ENCODE measurements at places on chromosomes 11 and 22. TPM values are rescaled to one million over a fixed set of nuclear protein-coding genes. Genes with fewer than 3 reads are reported as not detected.

GRCh38 chr11:78838417-78838816 is 263.8 kb upstream of the NARS2 start:
- no peak for DNase-seq

- no peak for DNase-seq
Observed at GRCh38 chr11:18312663-18313420, 9.1 kb downstream of the HPS5 start.

GRCh38 chr22:42145175-42145574 is 14.6 kb upstream of the CYP2D6 start:
- DNase-seq: no peak

GRCh38 chr11:11117730-11118129 is 235.3 kb downstream of the CSNK2A3 start:
- no peak for DNase-seq

GRCh38 chr11:72141066-72141465 is 5.5 kb downstream of the FOLR3 start:
- no peak for DNase-seq

- DNase-seq: no peak
Observed at GRCh38 chr22:32697331-32697995, 104.0 kb upstream of the TIMP3 start.

DNA sequence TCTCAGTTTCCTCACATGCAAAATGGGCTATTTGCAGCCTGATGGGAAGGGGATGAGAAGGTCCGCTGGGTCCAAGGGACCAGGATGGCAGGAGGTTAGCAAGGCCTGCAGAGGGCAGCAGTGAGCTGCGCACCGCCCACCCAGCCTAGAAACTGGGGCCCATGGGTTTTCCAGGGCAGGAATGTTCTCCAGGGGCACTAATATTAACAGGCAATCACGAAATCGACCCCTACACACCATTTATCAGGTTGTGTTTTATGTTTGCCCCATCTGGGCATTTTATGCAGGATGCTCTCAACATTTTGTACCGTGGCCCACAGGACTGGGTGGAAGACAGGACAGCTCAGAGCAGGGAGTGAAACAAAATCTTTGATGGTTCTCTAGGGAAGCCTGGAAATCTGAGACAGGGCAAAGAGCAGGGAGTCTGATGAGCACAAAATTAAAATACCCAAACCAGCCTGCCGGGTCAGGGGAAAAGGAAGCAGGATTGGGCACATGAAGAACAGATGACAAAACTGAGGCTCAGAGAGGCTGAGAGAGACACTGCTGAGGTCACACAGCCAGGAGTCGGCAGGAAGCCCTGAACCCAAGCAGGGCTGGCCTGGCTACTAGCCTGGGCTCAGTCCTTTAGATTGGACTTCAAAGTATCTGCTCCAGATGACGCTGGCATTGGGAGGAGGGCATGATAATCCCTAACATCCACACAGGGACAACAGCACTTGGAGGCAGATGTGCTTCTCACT is 1.6 kb upstream of the BCR start:
- peak; percentile 90 for DNase-seq

DNA sequence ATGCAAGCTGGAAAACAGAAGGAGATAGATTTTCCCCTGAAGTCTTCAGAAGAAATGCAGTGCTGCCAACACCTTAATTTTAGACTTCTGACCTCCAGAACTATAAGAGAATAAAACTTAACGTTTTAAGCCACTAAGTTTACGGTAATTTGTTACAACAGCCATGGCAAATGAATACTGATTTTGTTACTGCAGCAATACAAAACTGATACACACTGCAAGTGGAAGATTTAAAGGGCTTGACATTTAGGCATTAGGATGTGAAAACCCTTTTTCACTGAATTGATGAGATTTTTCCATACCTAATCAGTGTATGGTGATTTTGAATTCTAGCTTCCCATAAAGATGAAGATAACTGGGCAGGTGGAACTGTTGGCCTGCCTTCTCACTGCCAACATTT is 22.1 kb upstream of the LMO2 start:
- no peak for DNase-seq

DNA sequence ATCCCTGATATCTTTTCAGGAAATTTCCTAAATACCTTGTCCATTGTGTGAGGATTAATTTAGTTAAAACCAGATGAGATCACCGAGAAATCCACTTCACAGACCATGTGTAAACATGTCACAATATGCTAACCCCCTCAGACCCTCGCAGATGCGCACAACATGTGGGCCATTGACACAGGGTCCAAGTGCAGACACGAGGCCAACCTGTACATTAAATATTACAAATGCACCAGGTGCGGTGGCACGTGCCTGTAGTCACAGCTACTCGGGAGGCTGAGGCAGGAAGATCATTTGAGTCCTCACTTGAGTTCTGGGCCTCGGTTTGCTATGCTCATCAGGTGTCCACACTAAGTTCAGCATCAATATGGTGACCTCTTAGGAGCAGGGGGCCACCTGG is 9.9 kb upstream of the TMPRSS4 start:
- DNase-seq: peak; percentile 46

GRCh38 chr22:27309697-27310096 is 491.9 kb downstream of the MN1 start:
- no peak for DNase-seq

GRCh38 chr22:42708417-42708816 is 12.3 kb downstream of the A4GALT start:
- no peak for DNase-seq

DNA sequence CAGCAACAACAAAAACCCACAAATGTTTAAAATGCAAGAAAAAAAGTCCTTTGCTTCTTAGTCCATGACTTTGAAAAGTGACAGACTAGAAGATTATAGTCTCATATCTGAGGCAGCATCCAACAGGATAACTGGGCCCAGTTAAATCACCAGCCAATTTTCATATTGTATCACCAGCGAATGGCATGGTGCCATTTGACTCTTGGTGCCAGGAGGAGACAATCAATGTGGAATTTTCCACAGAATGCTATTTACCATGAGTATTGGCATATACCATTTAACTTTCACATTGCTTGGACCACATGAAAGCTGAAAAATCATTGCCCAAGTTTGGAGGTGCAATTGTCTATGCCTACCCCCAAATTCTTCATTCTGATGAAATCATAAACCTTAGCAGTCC is 255.5 kb downstream of the TENM4 start:
- DNase-seq: no peak

DNA sequence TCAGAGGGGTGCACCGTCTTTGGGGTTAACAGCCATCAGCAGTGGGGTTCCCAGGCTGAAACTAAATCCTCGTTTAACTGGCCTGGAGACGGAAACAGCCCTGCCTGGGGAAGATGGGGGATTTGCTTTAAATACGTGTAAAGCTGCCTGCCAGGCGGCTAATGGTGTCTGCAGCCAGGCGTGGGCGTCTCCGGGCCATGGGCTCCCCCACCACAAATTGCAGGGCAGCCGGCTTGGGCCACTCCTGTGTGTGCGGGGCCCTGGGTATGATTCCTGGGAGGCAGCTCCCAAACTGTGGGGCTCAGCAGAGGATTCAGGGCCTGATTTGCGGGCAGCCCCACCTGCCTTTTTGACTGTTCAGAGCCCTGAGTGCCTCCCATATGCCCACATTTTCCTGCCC is 110.5 kb downstream of the KCNQ1 start:
- peak; percentile 74 for DNase-seq

- peak; percentile 38 for DNase-seq
Observed at GRCh38 chr11:120034176-120034875, 103.6 kb downstream of the TRIM29 start.

- DNase-seq: peak; percentile 88
Observed at GRCh38 chr11:59754859-59755700, at the start of gene STX3. Gene STX3, plus strand, starts transcription at chr11:59755376. Its CDS starts 230 bp downstream, at chr11:59755606.

GRCh38 chr22:42388130-42388797 is 43.9 kb downstream of the NFAM1 start:
- no peak for DNase-seq

GRCh38 chr11:114362326-114362725 is 38.0 kb downstream of the C11orf71 start:
- DNase-seq: no peak

- no peak for DNase-seq
Observed at GRCh38 chr11:124896071-124896750, 1.5 kb downstream of the ROBO4 start.

DNA sequence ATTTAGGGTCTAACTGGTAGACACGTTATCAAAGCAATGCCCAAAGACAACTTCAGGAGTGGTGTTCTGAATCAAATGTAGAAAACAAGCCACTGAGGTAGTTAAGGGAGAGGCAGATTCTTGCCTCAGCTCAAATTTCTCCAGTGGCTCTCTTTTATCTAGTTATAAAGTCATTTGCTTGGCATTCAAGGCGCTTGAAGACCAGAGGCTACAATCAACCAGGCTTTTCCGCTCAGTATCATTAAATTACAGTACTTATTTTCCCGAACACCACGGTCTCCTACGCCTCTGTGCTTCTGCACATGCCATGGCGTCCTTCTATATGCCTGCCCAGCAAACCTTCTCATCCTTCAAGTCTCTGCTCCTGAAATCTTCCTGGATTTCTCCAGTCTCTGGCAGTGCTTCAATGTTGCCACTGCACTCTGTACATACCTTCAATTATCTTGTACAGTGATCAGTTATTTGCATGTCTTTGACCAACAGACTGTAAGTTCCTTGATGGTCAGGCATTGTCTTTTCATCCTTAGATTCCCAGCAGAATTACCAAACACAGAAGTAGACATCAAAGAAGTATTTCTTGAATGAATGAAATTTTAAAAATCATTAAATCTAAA is 1.4 kb downstream of the POGLUT3 start:
- no peak for DNase-seq

GRCh38 chr22:29040385-29041275 is 21.0 kb downstream of the C22orf31 start:
- no peak for DNase-seq

DNA sequence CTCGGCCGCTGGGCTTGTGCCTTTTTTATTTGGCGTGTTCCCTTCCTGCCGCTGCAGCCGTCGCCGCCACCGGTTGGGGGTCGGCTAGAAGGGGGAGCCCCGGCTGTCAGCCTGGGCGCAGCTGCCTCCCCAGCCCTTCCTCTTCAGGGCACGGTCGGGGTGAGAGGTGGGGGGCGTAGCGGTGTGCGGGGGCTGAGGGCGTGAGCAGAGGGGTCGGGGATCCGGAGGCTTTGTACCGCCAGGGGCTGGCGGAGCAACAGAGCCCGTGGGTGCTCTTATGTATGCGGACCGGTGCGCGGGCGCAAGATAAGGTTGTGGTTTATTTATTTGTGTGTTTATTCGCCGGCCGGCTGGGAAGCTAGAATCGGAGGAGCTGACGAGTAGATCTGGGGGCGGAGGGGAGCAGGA is 477 bp downstream of the ZBTB16 start:
- peak; percentile 85 for DNase-seq

GRCh38 chr22:38923463-38924346 is 33.7 kb upstream of the APOBEC3A start:
- DNase-seq: peak; percentile 92

- DNase-seq: peak; percentile 82
Observed at GRCh38 chr11:105609832-105610781, at the start of gene GRIA4. Gene GRIA4, plus strand, starts transcription at chr11:105610073. Its CDS starts 925 bp downstream, at chr11:105610998.

- DNase-seq: no peak
Observed at GRCh38 chr11:4466871-4467442, 15.5 kb upstream of the OR52K1 start.

DNA sequence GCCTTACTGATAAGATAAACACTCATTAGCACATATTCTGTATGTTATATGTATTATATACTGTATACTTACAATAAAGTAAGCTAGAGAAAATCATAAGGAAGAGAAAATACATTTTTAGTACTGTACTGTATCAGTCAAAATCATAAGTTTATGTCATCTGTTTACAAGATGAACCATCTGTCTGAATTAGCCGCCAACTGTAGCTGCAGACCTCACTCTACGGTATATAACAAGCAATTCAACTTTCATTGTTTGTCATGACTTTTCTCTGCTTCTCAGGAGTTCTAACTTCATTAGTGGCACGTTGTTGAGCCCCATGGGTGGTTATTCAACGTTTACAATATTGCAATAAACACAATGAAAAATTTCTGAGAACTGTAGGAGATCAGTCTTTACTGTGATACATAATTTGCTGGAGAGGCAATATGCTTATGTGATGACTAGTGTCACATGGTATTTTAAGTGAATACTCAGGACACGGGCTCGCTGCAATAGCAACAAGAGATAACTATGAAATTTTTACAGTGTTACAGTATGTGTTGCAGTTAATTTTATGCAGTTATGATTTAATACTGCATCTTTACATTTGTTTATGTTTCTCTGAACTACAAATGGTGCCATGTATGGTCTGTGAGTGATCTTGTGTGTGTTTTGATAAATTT is 132.2 kb upstream of the CTSC start:
- no peak for DNase-seq

- DNase-seq: no peak
Observed at GRCh38 chr11:86636275-86636674, 36.1 kb downstream of the ME3 start.

DNA sequence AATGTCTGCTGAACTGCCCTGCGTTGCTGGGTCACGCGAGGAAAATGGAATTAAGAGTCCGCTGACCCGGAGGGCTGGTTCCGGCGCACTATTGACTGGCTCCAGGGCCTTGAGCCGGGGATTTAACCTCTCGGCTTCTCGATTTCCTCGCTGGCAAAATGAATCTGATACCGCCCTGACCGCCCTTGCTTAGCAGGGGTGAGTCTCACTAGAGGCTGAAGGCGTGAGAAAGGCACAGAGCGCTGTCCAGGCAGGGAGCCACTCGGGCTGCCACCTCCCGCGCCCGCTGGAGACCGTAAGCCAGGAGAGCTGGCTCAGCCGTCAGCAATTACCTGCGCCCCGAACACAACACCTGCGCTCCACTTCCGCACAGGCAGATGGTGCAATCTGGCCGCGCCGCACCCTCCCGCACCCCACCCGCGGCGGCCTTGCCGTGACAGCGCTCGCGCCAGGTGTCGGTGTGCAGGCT is 65.6 kb downstream of the BUD13 start:
- DNase-seq: peak; percentile 70

GRCh38 chr11:95078526-95078925 is 11.1 kb upstream of the ENDOD1 start:
- no peak for DNase-seq

DNA sequence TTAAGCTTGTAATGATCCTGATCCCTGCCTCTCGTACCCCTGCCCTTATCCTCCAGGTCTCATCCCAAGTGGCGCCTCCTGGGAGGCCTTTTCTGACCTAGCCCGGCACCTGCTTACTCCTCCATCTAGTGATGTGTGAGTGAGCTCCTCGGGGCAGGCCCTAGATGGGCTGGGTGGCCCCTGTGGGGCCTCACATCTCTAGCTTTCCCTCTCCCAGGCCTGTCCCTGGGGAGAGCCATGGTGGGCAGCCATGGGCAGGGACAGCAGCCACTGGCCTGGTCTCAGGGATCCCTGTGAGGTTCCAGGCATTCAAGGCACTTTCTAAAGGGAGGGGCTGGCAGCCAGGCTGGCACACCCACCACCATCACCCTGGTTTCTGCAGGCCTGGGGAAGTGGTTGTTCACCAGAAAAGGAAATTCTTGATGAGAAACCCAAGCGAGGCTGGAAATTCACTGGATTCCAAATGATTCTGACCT is 27.9 kb downstream of the GNAZ start:
- no peak for DNase-seq

GRCh38 chr11:45155627-45156180 is 9.3 kb downstream of the PRDM11 start:
- DNase-seq: no peak

PAMR1 gene
- total RNA-seq: 15.2 TPM

KLHL35 gene
- 0.67 TPM for total RNA-seq

PSMA1 gene
- 112 TPM for total RNA-seq

BLID gene
- total RNA-seq: 4.1 TPM

PEX16 gene
- 13.3 TPM for total RNA-seq

OR8B8 gene
- not detected for total RNA-seq

FGF19 gene
- total RNA-seq: not detected

Data from posterior vena cava (tissue), 2 donors.